ENCODE measurements at places on chromosomes 12 and 14.

DNA sequence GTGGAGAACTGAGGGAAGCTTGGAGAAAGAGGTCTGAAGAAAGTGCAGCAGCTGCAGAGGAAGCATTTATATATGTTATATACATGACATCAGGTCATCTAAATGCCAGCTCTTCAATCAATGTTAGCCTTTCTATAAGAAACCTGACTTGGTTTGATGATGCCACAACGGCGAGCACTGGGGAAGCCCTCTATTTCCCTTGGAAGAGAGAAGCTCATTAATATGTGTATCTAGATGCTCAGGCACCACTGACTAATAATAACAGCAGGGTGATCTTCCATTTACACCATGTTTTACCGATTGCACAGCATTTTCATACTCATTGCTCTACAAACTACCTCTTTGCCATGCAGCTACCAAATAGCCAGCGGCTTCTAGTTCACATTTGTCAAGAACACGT, 811 bp downstream of the ACYP1 start:
- no peak for DNase-seq

GRCh38 chr12:66550626-66551025, 128.2 kb downstream of the GRIP1 start:
- DNase-seq: no peak

- DNase-seq: no peak
Measured at GRCh38 chr12:90268574-90268973, 559.9 kb upstream of the ATP2B1 start.

GRCh38 chr12:101925361-101925760, 48.0 kb downstream of the DRAM1 start:
- DNase-seq: no peak

- no peak for DNase-seq
Measured at GRCh38 chr14:65496178-65496993, 83.9 kb downstream of the FUT8 start.

GRCh38 chr12:11556682-11557081, 92.8 kb upstream of the ETV6 start:
- no peak for DNase-seq

DNA sequence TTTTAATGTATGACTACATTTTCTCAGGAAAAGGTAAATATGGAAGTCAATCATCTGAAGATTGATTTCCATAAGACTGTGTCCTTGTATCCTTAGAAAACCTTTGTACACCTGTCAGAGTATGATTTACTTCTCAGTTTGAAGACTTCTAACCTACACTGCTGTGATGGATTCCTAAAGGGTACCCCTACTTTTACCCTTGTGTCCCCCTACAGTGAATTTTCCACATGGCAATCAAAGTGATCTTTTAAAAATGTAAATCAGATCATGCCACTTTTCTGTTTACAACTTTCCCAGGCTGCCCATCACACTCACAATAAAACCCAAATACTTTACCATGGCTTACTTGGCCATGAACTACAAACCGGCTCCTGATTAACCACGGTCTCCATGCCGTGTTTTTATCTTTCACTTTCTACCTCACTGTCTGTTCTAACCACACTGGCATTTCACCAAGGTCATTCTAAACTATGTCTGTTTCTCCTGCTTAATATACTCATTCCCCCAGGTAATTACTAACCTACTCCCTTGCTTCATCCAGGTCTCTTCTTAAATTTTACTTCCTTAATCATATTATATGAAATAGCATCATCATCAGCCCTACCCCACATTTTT, 8.1 kb downstream of the DNAI7 start:
- DNase-seq: no peak

- DNase-seq: no peak
Measured at GRCh38 chr12:11745113-11745512, 95.6 kb downstream of the ETV6 start.

GRCh38 chr12:61137677-61138414, 1122.4 kb upstream of the USP15 start:
- DNase-seq: no peak

- DNase-seq: no peak
Measured at GRCh38 chr14:80364274-80364673, 153.0 kb upstream of the DIO2 start.

DNA sequence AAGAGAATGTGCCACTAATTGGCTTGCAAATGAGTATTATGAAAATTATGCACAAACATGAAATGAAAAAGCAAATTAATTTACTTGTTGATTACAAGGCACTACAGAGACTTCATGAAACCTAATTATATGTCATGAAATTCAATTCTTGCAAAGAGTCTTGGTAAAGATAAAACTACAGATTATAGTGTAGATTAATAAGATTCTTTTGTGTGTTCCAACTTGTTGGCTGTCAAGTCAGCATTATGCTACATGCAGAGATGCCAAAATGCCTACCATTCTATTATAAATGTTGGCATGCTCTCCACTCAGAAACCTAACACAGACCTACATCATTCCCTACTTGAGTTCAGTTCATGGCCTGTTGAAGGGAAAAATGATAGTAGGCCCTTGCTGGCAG, 97.2 kb upstream of the KITLG start:
- no peak for DNase-seq

DNA sequence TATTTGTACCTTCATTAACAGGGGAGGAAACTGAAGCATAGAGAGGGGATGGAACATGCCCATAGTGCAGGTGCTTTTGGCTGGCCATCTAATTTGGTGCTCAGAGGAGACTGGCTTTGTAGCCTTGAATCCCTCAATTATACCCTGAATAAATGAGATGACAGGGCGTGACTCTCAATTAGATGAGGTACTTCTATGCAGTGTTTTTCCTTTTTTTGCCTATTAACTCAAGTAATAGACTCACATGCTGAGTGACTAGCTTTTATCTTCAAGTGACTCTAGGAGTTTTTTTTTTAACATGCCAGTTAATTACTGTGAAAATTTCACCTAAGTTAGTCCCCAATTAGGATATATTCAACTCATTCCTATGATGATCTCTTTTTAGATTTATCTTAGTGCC, 243.7 kb downstream of the DACT1 start:
- no peak for DNase-seq

DNA sequence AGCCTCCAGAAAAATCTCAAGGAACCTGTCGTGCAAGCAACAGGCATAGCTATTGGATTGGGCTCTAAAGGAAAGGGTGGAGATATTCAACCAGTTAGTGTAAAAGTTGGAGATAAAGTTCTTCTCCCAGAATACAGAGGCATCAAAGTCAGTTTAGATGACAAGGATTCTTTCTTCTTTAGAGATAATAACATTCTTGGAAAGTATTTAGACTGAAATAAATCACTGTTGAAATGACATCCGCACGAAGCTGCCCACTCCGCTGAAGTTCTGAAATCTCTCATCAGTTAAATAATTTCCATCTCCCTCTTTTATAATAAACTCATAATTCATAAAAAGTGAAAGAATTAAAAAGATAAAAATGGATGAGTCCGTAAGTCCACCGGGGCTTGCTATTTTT, 1354.9 kb upstream of the TMEM132C start:
- DNase-seq: no peak

GRCh38 chr12:39300799-39301198, 142.1 kb downstream of the KIF21A start:
- no peak for DNase-seq

DNA sequence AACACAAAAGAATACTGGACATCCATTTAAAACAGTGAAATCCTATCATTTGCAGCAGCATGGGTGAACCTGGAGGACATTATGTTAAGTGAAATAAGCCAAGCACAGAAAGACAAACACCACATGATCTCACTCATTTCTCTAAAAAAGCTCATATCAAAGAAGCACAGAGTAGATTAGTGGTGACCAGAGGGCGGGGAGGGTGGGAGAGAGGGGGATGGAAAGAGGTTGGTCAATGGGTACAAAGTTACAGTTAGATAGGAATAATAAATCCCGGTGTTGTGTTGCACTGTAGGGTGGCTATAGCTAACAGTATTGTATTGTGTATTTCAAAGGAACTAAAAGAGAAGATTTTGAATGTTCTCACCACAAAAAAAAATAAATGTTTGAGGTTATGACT, 52.4 kb downstream of the DUSP6 start:
- no peak for DNase-seq

DNA sequence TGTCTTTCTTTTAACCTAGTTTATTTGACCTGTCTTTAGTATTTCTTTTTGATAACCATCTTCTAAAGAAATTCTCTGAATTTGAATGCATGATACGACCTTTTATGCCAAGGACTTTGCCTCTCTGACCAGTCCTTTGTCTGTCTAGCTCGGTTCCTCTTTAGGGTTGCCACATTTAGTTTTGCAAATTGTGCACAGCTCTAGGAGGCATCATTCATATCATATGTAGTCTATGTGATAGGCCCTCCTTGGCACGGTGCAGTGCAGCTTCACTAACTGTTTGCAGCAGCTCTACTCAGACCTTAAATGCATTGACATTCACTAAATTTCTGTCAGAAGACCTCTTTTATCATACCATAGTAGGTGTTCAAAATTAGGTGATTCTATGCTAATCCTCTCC, 75.6 kb downstream of the USP15 start:
- no peak for DNase-seq

GRCh38 chr14:71783088-71783487, 149.1 kb upstream of the RGS6 start:
- DNase-seq: no peak

DNA sequence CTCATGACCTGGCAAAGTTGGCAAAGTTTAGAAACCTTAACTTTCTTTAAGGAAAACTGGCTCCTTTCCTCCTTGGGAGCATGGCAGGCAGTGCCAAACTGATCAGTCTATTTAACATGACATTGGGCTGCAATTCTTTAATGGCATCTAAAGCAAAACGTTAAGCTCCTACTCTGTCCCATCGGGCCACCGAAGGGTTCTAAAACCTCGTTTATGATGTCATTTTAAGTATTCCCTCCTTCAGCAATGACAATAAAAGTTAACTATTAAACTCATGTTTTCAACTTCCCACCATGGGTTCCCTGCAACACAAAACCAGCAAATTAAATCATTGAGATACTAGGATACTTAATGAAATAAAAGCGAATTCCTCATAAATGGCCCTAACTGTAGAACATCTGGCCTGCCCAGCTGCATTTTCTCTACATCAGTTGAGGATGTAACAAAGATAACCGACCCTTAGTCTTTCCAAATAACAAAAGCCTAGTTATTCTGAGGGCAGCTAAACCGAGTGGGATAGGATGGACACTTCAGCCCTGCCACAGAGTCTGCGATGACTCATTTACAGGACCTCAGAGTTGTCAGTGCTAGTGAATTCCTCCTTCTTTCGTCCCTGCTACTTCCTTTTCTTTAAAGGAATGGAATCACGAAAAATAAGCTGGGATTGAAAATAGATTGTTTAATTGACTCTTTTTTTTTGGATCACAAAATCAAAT, 34.5 kb upstream of the RIC8B start:
- no peak for DNase-seq

GRCh38 chr12:109358154-109358869, 10.6 kb downstream of the MYO1H start:
- DNase-seq: no peak

DNA sequence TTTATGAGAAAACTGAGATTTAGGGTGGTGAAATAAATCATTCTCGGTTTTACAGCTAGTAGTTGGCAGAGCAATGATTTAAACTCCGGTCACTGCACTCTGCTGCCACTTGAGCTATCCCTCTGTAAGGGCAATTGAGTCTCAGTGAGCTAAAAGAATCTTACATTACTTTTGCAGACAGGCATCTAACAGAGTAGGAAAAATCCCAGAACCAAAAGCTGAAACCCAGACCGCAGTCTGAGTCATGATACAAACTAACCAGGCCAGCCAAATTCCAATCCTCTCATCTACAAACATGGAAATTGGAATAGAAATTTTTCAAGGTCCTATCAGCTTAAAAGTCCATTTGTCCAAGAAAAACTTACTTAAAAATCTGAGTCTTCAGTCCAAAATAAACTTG, 73.7 kb downstream of the ANKS1B start:
- no peak for DNase-seq

All from stimulated activated CD4-positive, alpha-beta T cell treated with anti-CD3 and anti-CD28 coated beads, Interleukin-12 subunit alpha, Interleukin-12 subunit beta, amount 100 ng/mL, for 48 hours (primary cell).